Fibroblast of the aortic adventitia (primary cell): ENCODE measurements at places on chromosomes 12 and 14.

GRCh38 chr14:73787486-73788316, 63.9 kb upstream of the PTGR2 start:
- peak; percentile 62 for DNase-seq

- peak; percentile 70 for DNase-seq
These were observed 242.3 kb downstream of the ANO6 start for GRCh38 chr12:45458238-45458637.

DNA sequence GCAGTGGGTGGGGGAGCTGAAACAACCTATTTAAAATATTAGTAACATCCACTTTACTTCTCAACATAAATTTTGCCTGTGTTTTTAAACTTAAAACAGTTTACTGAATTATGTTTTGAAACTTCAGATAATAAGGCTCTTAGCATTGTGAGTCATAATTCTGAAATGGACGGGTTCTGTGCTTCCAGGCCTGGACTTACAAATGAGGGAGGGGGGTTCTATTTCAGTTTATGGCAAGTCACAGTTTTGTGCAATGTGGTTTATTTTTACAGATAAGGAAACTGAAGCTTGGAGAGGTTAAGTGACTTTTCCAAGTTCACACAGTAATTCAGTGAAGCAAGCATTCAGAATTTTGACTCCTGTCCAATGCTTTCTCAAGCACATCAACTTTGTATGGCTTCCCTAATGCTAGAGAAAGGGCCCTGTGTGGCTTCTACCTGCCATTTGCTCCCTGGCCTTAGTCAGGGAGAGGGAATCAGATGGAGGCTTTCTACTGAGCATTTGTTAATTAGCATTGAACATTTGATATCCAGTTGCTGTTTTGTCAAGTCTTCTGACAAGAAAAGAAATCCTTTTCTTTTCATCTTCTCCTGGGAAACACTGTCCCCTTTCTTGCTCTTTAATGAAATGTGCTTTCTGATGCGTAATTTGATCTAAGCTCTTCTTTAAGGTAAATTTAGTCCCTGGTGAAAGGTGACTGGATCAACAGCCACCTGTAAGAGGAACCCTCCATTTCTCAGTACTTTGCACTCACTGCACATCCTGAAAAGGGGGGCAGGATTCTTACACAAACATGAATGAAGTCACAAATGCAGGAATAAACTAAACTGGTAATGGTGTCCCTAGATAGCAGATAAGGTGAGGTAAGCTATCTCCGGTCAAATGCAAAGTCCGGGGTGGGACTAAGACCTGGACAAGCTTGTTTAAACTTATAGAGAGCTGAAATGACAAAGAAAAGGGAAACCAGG, 2.5 kb upstream of the SALL2 start:
- DNase-seq = peak; percentile 66

- no peak for DNase-seq
These were observed 181.6 kb downstream of the CHST11 start for GRCh38 chr12:104638218-104638850.

GRCh38 chr14:81170829-81171195, 49.9 kb downstream of the GTF2A1 start:
- no peak for DNase-seq
